Aorta (tissue), 5 donors: ENCODE measurements at places on chromosomes 7 and 10. TPM values are rescaled to one million over a fixed set of nuclear protein-coding genes. Genes with fewer than 3 reads are reported as not detected.

The SLC18A2 gene
- total RNA-seq: 0.52 TPM

The SKIDA1 gene
- total RNA-seq: 1.2 TPM

The C7orf57 gene
- not detected for total RNA-seq

The NUTM2A gene
- total RNA-seq: 1.0 TPM

GRCh38 chr7:119929891-119930290 lies 343.1 kb upstream of the KCND2 start:
- no peak for DNase-seq

DNA sequence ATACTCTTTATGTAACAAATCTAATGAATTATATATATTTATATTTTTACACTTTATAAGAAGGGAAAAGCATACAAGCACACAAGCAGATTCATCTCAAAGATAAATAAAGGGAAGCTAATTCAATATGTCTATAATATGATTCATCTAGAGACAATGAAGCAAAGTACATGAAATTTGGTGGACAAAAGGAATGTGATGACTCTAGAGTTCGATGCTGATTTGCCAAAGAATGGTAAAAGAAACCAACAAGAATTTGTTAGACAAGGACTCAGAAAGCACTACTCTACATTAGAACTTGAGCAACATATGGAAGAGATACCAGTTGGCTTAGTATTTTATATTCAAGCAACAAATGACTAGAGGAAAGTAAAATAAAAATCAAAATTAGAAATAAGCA lies 536.5 kb upstream of the TEX47 start:
- DNase-seq: no peak

DNA sequence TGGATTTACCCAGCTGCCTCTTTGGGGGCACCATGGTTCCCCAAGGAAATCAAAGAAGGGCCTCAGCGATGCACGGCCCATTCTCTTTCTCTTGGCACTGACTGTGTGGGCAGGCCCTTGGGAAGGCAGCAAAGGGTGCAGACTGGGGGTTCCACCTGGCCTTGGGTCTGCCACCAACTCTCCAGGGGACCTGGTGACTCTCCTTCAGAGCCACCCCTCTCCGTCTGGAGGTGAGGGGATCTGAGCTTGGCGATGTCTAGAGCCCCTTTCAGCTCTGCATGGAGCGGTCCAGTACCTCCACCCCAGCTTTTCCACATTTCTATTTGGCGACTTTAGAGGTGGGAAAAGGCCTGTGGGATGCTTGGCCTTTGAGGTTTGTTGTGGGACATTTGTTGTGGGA lies 69.1 kb downstream of the C10orf120 start:
- DNase-seq: no peak

- no peak for DNase-seq
Observed at GRCh38 chr10:44576702-44577191, 191.8 kb upstream of the CXCL12 start.

GRCh38 chr10:96740579-96741281 lies 20.4 kb upstream of the PIK3AP1 start:
- peak; percentile 87 for DNase-seq

- no peak for DNase-seq
Observed at GRCh38 chr10:17768957-17769356, 17.0 kb downstream of the TMEM236 start.

GRCh38 chr7:26295015-26295414 lies 3.4 kb downstream of the SNX10 start:
- DNase-seq: no peak
